ENCODE measurements at places on chromosomes 12 and 14.

DNA sequence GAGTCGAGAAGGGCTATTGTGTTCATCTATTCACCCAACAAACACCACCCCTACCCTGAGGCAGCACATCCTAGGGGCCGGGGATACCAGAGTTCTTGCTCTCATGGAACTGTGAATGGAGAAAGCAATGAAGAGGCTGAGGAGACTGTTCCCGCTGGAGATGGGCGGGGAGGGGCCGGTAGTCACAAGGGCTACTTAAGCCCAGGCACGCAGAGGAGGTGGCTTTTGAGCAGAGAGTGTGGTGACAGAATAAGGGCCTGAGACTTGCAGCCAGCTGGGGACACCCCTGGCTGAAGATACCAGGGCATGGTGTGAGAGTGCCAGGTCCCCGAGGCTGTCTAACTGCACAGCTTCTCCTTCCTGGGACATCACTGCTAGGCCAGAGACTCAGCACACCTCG is 114.1 kb upstream of the EVL start:
- no peak for DNase-seq

DNA sequence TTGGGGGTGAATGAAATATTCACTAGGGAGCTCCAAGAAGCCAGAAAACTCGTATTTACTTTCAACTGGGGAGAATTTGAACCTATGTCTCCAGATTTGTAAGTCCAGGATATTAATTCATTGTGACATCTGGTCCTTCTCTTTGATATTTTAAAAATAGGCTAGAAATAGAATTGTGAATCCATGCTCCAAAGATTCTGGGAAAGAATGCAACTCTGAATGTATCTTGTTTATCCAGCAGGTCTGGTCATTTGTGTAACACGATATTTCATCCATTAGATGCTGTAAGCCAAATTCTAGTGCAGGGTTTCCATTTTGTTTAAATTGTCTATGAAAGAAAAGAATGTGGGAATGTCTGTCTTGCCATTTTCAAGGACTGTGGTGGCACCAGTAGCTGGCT is 334.7 kb downstream of the BMP4 start:
- DNase-seq = no peak

DNA sequence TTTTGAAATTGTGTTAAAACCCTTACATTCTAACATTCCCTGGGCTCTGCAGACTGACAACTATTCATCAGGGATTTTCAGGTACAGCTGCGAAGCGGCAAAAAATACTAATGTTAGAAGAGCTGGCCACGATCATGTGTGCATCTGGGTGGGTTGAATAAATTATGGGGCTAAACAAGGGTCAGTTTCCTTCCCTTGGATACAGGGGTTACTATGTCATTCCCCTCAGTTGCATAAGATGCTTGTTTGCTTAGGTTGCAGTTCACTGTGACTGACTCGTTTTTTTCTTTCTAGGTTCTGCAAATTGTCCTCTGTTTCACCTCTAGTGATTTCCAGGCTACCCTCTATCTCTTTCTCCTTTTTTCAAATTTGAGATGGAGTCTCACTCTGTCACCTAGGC is 58.1 kb upstream of the GRIP1 start:
- DNase-seq = no peak

DNA sequence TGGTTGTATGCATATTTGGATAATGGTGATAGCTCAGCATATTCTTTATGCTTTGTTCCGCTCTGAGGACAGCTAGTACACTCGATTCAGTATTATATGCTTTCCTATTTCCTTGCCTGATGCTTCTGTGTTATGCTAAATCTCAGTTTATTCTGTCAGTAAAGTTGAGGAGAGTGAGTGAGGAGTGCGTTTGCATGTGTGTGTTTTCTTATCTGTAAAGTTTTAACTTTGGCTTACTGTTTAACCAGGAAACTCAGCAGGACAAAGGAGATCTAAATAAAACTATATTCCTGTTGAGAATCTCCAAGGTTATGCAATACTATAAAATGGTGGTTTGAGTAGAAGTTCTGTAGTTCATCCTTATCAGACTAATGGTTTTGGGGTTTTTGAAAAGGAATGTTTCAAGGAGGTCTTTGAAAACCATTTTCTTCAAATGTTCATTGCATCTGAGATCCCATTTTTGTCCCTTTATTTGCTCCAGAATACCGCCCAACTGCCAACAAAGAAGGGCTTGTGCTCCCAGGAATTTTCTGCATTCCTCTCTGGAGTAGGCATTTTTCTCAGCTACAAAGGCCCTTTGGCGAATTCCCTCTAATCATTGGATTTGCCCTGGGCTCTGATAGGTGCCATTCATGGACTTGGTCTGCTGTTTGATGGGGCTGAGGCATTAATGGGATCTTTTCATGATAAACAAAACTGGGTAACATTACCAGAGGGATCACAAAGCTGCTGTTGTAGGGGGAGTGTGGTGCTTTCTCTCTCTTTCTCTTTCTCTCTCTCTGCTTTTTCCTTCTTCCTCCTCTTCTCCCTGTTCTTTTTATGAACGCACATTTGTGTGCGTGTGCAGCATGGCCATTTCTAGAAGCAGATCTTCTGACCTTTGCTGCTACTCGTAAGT is 71.7 kb downstream of the HMGA2 start:
- peak; percentile 41 for DNase-seq

DNA sequence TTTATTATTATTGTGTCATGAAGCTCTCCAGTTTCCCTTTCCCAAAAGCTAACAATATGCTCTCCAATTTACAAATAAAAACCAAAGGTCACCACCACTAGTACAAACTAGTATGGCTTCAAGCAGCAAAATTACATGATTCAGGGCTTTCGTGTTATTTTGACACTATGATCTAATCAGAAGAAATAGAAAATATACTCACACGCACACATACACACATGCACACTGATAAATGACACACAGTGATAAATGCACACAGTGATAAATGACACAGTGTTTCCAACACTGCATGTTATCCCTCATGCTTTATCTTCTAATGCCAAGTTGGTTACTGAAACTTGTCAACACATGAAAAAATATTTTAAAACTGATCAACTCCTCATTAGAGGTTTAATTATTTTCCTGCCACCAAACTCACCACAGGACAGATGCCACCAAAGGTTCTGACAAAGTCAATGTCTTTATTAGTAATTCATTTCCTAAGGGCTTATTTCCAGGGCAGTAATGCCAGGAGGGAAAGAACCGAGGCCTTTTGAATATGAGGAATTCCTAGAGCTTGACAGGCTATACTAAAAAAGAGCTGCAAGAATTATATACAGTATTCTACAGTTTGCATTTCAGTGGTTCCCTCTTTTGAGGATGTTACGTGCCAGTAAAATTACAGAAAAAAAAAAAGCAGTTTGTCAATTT is 82.4 kb downstream of the PPP2R5E start:
- no peak for DNase-seq

GRCh38 chr14:49516286-49516685 is 69.9 kb downstream of the RPS29 start:
- DNase-seq = no peak

DNA sequence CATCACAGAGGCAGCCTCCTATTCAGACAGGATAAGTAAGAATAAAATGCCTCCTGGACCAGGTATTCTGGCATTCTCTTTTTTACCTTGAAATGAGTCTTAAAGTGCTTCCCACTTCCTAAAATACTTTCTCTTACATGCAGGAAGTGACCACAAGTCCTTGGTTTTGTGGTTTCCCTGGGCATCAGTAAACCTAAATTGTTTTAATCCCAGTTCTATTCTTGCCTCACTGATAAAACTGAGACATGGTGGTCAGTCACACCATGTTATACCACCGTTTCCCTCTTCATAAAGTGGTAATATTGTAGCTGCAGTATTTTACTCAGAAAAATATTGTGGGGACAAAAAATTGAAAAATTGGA is 1.2 kb upstream of the SALL2 start:
- DNase-seq = no peak

GRCh38 chr12:55874443-55874842 is 31.7 kb upstream of the MMP19 start:
- no peak for DNase-seq

DNA sequence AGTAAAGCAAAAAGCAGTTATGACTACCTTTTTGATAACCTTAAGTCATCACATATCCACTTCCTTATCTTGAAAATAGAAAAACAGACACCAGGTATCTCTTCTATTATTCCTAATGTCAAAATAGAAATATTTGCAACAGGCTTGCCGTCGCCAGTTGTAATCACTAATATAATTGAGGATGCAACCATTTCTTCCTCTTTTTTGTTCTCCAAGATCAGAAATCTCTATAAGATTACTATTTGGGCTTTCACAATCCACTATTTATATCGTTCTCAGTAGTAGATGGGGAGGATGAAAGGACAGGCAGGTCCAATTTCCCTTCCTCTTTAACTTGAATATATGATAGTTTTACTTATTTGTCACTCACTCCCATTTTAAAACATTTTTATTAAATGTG is 130.2 kb upstream of the HMGA2 start:
- DNase-seq = no peak

DNA sequence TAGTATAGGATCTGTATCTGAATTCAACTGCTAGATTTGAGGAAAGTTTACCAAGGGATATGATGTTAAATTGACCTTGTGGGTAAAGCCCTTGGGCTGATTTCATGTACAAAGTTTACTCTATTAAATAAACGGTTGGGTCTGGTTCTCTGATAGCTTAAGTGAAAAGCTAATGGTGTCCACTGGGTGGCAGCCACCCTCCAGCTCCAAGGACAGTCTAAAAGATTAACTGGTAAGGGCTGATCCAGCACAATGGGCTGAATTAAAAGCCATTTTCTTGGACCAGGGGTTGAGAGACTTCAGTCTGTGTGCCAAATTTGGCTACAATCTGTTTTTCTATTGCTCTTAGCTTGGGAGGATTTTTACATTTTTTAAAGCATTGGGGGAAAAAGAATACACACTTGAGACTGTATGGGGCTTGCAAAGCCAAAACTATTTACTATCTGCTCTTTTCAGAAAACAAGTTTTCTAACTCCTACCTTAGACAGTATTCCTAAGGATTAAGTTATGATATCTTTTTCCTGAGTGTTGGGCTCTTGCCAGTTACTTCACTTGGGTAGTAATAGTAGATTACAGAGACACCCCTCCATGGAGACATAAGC is 116.5 kb downstream of the GPHN start:
- DNase-seq = no peak

DNA sequence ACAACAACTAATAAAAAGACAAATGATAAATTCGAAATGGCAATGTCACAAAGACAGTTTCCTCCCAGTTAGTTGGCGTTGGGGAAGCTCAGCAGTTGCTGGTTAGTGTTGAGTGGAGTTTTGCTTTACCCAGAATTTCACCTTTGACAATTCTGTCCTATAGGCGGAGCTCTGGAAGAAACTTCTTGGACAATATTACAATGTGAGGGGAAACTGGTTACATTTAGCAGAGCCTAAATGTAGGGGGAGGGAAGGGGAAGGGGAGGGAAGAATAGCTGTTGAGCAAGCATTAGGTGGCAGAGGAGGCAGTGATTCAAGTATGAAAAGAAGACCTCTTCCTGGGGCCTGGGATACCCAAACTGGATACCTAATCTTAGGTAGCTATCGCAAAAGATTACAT is 51.4 kb downstream of the BDKRB1 start:
- no peak for DNase-seq

DNA sequence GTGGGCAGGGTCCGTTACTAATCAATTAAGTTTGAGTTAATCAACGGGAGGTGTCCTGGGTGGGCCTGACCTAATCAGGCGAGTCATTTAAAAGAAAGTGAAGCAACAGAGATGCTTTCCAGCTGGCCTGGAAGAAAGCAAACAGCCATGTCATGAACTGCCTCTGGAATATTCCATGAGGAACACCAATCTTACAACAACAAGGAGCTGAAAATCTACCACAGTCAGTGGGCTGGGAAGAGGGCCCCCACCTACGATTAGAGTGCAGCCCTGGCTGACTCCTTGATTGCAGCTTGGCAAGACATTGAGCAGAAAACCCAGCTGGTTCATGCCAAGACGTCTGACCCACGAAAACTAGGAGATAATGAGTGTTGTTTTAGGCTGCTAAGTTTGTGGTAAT is 56.2 kb downstream of the SSPN start:
- no peak for DNase-seq

DNA sequence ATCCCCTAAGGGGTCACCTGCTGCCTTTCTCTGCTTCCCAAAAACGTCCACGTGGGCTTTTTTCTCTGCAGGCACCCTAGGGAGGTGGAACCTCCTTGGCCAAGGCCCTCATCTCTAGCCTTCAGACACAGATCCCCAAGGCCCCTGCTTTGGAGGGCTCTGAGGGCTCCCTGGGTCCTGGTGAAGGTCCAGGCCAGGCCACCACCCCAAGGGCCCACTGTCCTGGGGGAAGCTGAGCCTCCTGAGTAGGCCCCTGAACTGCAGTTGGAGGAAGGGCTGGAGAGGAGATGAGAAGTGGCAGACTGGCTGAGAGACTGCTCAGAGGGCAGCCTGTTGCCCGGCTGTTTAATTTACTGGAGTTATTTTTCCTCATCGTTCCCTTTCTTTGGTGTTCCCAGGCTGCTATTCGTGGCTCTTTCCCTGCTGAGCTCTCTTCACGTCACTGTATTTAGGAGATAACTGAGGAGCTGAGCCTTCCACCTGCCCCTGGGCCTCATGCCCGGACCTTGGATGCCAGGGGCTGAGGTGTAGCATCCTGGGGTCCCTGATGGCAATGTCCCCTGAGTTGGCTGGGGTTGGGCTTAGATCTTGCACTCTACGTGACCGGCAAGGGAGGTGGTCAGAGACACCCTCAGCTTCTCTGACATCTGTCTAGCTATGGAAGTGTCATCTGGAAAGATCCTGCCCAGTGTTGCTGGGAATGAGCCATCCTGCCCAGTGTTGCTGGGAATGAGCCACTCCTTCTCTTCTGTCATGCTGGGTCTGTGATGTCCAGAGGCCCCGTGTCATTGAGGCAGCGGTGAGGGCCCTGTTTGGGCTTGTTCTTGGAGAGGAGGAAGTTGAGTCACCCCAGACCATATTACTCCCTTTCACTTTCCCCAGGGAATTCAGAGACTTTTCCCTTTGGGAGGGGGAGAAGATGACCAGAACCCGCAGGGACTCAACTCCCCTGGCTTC is 139.8 kb downstream of the TSPAN9 start:
- DNase-seq = no peak

GRCh38 chr12:124715121-124715990 is 147.9 kb upstream of the NCOR2 start:
- no peak for DNase-seq

DNA sequence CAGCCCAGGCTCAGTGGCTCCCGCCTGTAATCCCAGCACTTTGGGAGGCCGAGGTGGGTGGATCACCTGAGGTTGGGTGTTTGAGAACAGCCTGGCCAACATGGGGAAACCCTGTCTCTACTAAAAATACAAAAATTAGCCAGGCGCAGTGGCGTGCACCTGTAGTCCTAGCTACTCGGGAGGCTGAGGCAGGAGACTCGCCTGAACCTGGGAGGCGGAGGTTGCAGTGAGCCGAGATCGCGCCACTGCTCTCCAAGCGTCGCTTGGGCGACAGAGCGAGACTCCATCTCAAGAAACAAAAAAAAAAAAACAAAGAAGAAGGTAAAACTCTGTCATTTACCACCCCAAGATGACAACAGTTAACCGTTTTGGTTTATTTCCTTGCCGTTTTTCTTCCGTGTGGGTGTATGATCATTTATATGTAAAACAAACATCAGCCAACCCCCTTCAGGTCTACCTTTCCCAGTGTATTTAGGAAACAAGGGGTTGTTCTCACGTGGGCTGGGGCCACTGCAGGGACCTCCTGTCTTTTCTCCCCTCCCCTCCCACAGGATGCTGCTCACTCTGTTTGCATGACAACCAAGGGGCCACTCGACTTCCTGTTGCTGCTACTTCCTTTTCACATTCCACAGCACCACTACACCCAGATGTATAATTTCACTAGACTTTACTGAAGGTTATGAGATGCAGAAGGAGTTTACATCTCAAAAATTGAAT is 13.6 kb downstream of the TTC9 start:
- DNase-seq = peak; percentile 60

GRCh38 chr12:51848841-51849735 is 570 bp upstream of the FIGNL2 start:
- DNase-seq = no peak

All from iPS DF 6.9 (cell line).